ENCODE measurements at places on chromosomes 16 and 17.

GRCh38 chr16:85056211-85056748 lies 28.7 kb downstream of the KIAA0513 start:
- peaks cover 9% of the 10 kb centered on the region for H3K36me3 ChIP-seq
- peak overlapping the region; percentile 71 for H3K4me3 ChIP-seq
- peaks cover 36% of the 10 kb centered on the region for H3K4me1 ChIP-seq
- peak overlapping the region; percentile 93 for H3K27ac ChIP-seq
- no peaks in the 10 kb centered on the region for H3K27me3 ChIP-seq

GRCh38 chr17:72370819-72371218 lies 250.0 kb downstream of the SOX9 start:
- H3K4me3 ChIP-seq = no peak overlapping the region
- H3K27me3 ChIP-seq = no peaks in the 10 kb centered on the region
- DNase-seq = no peak
- no peak overlapping the region for H3K27ac ChIP-seq

GRCh38 chr17:8697323-8697741 lies 47.3 kb downstream of the CCDC42 start:
- no peak for DNase-seq
- H3K4me3 ChIP-seq = no peak overlapping the region
- H3K27me3 ChIP-seq = no peaks in the 10 kb centered on the region
- no peaks in the 10 kb centered on the region for H3K36me3 ChIP-seq

GRCh38 chr17:79874329-79874981 lies 35.2 kb upstream of the CBX4 start:
- H3K27me3 ChIP-seq = peaks cover 11% of the 10 kb centered on the region
- no peaks in the 10 kb centered on the region for H3K36me3 ChIP-seq
- peak; percentile 81 for DNase-seq
- H3K4me3 ChIP-seq = no peak overlapping the region
- H3K4me1 ChIP-seq = peaks cover 7% of the 10 kb centered on the region
- no peak overlapping the region for H3K27ac ChIP-seq

DNA sequence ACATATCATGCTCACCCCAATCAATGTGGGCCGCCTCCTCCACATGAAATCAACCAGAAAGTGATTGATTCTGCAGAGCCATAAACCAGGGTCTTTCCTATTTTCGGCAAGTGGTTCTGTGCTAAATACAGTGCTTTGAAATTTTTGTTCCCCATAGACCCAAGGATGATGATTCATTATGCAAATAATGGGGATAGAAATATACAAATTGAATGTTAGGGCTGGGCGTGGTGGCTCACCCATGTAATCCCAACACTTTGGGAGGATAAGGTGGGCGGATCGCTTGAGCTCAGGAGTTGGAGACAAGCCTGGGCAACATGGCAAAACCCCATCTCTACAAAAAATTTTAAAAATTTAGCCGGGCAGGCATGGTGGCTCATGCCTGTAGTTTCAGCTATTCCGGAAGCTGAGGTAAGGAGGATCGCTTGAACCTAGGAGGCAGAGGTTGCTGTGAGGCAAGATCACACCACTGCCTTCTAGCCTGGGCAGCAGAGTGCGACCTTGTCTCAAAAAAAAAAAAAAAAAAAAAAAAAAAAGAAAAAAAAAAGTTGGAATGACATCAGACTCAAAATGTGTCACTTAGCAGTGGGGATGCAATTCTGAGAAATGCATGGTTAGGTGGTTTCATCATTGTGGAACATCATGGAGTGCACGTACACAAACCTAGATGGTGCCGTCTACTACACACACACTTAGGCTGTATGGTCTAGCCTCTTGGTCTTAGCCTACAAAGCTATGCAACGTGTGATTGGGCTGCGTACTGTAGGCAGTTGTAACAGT lies 581.7 kb downstream of the MAF start:
- DNase-seq = no peak
- H3K27me3 ChIP-seq = no peaks in the 10 kb centered on the region
- H3K27ac ChIP-seq = no peak overlapping the region
- H3K4me3 ChIP-seq = no peak overlapping the region
- no peaks in the 10 kb centered on the region for H3K4me1 ChIP-seq

DNA sequence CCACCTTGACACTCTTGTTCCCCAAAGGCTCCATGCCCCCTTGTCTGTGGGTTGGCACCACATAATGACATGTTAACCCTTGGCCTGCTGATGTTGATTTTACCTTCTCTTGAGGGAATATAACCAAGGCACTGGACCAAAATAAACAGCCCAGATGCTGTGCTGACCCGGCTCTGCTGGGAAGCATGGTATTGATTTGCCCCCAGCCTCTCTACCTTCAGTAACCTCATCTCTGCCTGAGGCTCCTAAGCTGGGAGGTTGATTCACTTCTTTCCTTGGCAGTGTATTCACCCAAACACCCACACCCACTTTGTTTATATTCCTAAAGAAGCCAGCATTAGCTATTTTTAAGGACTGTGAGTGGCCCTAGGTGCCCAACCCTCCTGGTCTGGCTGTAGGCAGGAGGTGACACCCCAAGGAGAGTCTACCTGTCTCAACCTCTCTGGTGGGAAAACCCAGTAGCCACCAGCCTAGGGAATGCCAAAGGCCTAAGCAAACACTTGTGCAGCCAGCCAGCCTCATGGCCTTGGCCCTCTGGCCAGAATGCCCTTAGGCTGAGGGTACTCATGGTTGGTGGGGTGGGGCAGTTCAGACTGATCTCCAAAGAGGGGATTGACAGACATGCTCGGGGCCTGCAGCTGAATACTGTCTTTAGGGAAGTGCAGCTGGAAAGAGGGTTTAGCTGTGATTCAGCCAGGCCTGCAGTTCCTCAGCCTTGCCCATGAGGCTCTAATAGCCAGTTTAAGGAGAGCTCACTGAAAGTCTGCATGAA lies 42.7 kb downstream of the GNAO1 start:
- no peak for DNase-seq
- H3K4me3 ChIP-seq = no peak overlapping the region
- no peaks in the 10 kb centered on the region for H3K36me3 ChIP-seq
- no peak overlapping the region for H3K27ac ChIP-seq
- peaks cover 18% of the 10 kb centered on the region for H3K27me3 ChIP-seq
- peaks cover 5% of the 10 kb centered on the region for H3K4me1 ChIP-seq

DNA sequence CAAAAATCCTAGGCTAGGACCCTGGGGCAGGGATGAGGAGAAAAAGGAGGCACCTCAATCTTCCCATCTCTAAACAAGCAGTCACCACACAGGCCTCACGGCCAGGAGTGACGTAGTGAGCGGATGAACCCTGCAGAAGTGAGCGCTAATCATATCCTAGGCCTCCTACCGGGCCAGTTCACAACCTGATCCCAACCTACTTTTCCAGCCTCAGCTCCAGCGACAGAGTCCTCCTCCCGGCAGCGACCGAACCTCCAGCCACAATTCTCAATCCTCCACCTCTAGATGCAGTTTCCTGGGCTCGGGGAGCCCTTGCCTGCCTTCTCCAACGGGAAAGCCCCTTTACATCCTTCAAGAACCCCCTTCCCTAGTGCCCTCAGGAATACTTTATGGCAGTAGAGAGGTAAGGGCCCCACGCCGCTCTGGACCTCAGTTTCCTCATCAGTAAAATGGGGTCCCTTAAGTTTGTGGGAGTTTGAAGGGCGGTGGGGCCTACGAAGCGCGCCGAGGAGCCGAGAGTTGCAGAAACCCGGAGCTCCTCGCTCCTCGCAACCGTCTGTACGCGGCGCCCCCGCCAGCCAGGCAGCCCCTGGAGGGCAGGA lies 1.4 kb downstream of the ZNF668 start:
- H3K27me3 ChIP-seq = no peaks in the 10 kb centered on the region
- H3K4me1 ChIP-seq = peaks cover 32% of the 10 kb centered on the region
- H3K27ac ChIP-seq = peak overlapping the region; percentile 91
- DNase-seq = peak; percentile 82

DNA sequence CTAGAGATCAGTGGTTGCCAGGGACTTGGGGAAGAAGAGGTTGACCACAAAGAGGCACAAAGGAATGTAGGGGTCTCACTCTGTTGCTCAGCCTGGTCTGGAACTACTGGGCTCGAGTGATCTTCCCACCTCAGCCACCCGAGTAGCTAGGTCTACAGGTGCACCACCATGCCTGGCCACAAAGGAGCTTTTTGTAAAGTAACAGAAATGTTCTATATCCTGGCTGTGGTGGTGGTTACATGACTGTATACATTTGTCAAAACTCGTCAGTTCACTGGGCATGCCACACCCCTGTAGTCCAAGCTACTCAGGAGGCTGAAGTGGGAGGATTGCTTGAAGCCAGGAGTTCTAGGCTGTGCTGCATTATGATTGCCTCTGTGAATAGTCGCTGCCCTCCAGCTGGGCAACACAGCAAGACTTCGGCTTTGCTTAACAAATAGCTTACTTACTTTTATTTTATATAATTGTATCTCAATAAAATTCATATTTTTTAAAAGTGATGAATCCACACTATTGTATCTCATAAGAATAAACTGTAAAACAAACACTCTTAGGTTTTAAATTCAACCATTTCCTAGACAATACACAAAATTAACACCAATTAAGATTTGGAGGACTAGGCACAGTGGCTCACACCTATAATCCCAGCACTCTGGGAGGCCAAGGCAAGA lies 5.0 kb downstream of the SKA2 start:
- peaks cover 34% of the 10 kb centered on the region for H3K4me1 ChIP-seq
- peak overlapping the region; percentile 51 for H3K27ac ChIP-seq
- H3K27me3 ChIP-seq = no peaks in the 10 kb centered on the region

DNA sequence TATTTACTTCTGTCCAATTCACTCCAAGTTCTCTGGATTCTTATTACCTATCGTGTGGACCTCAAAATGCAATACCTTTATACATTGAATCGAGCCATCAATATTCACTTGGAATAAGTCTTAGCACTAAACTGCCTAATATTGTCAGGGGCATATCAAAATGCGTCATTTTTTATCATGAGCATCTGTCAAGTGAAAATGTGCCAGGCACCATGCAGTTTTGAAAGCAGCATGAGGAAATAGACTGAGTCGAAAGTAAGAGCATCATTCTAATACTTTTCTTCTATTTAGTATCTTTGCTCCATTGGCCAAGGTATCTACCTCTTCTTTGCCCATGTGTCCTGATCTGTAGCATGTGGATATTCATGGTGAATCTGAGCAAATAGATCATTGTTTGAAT lies 1193.4 kb downstream of the CDH11 start:
- no peak overlapping the region for H3K4me3 ChIP-seq
- no peak overlapping the region for H3K27ac ChIP-seq
- H3K4me1 ChIP-seq = no peaks in the 10 kb centered on the region

DNA sequence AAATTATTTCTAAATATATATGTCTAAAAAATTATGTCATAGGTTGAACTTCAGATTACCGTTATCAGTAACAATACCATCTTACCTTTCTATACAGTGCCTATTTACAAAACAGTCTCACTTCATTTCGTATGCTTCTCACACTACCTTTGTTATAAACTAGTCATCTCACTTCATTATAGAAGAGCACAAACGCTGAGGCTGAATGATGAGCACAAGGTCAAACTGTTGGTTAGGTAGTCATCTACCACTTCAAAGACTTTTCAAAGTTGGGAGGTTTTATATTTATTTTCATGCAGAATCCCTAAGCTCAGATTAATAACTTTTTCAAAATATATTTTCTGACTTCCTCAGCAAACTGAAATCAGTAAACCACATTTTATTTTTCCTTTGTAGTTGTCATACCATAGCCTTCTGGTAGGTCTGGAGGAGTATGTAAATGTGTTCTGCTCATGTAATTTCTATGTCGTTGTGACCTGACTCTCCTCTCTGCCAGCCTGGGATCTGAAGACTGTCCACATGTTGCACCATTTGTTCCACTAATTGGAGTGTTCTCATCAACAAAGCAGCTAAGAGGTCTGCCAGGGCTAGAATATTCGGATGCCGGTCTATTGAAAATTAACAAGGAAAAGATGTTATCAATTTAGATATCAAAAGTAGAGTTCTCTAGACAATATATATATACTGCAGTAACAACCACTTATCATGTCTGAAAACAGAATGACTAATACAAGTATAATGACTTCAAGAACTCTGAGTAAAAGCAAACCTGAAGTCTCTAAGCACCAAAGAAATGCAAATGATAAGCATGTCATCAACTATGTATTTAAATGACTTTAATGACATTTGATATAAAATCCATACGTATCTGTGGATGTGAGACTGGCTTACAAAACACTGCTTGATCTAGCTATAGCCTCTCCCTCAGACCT lies 73.9 kb downstream of the CEP95 start:
- no peaks in the 10 kb centered on the region for H3K27me3 ChIP-seq
- peaks cover 14% of the 10 kb centered on the region for H3K4me1 ChIP-seq
- H3K4me3 ChIP-seq = peak overlapping the region; percentile 33
- peak overlapping the region; percentile 96 for H3K27ac ChIP-seq

- H3K36me3 ChIP-seq = peaks cover 15% of the 10 kb centered on the region
- H3K27ac ChIP-seq = peak overlapping the region; percentile 54
- no peak overlapping the region for H3K4me3 ChIP-seq
- no peaks in the 10 kb centered on the region for H3K27me3 ChIP-seq
- H3K4me1 ChIP-seq = peaks cover 10% of the 10 kb centered on the region
- no peak for DNase-seq
Measured at GRCh38 chr16:68200088-68200783, 35.7 kb downstream of the ESRP2 start.

DNA sequence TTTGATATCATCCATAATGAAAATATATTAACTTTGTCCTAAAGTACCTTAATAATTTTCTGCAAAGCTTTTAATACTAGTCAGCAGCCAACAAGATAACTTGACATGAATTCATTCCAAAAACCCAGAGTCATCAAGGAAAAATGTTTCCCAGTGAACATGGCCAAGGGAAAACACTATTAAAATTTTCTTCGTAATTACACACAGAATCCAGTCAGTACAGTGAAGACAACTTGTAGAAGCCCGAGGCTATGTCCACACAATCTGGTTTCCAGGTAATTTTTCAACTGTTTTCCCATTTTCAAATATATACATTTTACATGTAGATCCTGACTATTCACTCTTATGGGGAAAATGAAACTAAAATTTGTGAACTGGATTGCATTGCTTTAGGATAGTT lies 600.9 kb downstream of the CDH8 start:
- no peak for DNase-seq
- H3K27ac ChIP-seq = no peak overlapping the region
- H3K4me1 ChIP-seq = no peaks in the 10 kb centered on the region
- no peaks in the 10 kb centered on the region for H3K27me3 ChIP-seq
- no peak overlapping the region for H3K4me3 ChIP-seq

- H3K4me3 ChIP-seq = peak overlapping the region; percentile 21
- peaks cover 11% of the 10 kb centered on the region for H3K4me1 ChIP-seq
- no peaks in the 10 kb centered on the region for H3K36me3 ChIP-seq
- no peak overlapping the region for H3K27ac ChIP-seq
Measured at GRCh38 chr17:32318071-32318470, 23.9 kb downstream of the C17orf75 start.

DNA sequence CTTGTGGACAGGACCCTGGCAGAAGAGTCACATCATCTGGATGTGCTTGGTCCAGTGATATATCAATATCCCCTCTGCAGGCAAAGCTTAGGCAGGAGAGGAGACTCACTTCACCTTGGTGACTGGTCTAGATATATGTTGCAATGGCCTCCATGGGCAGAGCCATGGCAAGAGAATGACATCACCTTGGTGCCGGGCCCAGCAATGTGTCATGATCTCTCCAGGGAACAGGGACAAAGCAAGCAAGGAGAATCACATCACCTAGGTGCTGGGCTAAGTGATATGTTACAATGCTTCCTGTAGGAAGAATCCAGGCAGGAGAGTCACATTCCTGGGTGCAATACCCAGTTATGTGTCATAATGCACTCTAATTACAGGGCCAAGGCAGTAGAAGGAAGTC lies 2106.2 kb downstream of the TP53TG3F start:
- H3K4me1 ChIP-seq = no peaks in the 10 kb centered on the region
- H3K27ac ChIP-seq = no peak overlapping the region
- no peak for DNase-seq
- no peaks in the 10 kb centered on the region for H3K36me3 ChIP-seq
- H3K27me3 ChIP-seq = no peaks in the 10 kb centered on the region
- no peak overlapping the region for H3K4me3 ChIP-seq

All from activated CD4-positive, alpha-beta T cell treated with anti-CD3 and anti-CD28 coated beads, Interleukin-2, amount 10 ng/mL, durations not matched to agents 24 days and 14 days (primary cell).